ENCODE measurements at places on chromosomes 3 and 15.

DNA sequence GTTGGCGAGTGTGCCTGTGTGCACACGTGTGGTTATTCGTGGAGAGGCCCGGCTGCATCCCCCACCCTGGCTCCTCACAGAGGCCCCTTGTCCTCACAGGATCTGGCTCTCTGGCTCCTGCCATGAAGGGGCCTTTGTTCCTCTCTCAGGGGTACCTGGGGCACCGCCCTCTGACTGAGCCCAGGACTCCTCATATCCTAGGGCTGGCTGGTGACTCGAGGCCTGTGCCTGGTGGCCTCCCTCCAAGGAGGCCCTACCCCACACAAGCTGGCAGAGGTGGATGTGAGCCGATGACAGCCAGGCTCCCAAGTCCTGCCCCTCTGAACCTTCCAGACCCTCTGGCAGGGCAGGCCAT is 10.0 kb downstream of the PRKCD start:
- no peak for DNase-seq

GRCh38 chr3:192831801-192832347 is 85.8 kb downstream of the MB21D2 start:
- no peak for DNase-seq

GRCh38 chr3:193762657-193763056 is 169.6 kb downstream of the OPA1 start:
- no peak for DNase-seq

- DNase-seq = no peak
These were observed 57.2 kb upstream of the ZBTB38 start for GRCh38 chr3:141311170-141311495.

DNA sequence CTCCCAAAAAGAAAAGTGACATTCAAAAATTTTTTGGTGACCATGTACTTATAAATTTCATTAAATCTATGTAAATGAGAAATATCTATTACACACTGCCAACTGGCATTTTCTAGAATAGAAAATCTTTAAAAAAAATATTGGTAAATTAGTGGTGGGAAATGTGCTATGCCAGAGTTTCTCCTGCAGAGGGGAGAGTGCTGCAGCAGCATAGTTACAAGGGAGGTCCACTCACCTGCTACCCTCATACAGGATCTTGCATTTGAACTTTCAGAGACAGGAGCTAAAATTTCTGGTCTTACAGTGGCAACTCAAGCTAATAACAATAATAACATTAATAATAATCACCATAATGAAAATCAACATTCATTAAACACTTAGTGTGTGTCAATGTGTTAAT is 459.6 kb downstream of the NSUN3 start:
- no peak for DNase-seq

Measured in NCI-H1092 (cell line).